CD4-positive, alpha-beta T cell treated with Interferon gamma for 1 hour (primary cell): ENCODE measurements at places on chromosomes 1 and 21.

DNA sequence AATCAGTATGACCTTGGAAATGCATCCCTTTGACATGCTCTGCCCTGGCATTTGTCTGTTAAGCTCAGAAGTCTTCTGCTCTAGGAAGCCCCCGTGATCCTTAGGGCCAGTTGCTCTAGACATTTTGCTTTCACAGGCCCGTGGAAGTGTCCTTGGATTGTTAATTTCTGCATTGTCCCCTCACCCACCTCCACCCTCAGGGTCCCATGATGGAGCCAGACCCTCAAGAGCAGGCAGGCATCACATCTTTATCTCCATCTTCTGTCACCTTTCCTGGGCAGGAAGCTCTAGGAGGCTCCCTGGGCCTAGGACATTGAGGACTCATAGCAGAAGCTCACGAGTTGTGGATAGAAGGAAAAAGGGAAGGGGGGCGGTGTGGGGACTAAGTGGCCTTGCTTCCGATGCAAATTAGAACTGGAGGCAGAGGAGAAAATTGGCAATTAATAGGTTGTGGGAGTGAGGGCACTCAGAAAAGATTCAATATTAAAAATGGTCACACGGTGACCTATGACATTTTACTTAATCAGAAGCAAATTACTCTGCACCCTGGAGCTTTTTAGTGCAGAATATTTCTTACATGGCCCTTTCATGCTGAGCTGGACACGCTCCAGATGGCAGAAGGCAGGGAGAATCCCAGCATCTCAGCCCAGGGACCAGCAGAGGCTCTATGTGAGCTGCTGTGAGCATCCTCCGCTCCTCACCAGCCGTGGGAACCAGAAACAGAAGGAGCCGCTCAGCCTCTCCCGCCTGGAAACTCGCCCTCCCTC is 185.0 kb downstream of the MATN1 start:
- no peak for DNase-seq

DNA sequence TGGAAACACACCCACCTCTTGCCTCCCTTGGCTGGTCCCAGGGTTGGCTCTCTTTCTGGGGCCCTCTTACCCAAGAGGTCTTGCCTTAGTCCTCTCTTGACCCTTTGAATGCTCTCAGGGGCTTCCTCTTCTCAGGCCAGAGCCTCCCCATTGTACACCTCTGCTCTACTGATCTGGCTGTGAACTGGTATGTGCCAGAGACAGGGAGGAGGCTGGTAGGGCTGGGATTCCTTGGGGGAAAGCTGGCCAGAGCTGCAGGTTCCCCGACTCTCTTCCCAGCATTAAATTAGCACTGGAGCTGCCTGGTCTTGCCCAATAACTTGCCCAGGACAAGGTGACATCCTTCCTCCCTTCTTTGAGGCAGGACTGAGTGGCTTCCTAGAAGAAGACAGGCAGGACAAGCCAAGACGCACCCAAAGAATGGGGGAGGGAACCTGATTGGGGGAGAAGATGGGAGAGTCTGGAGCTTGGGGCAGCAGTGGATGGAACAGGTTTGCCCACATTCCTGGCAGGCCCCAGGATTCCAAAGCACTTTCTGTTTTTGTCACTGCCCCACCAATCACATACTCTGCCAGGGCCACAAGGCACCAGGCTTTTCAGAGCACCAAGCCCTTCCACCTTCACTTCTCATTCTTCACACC is 37.2 kb upstream of the CITED4 start:
- DNase-seq: no peak

GRCh38 chr1:84871181-84871580 is 21.8 kb downstream of the LPAR3 start:
- no peak for DNase-seq

DNA sequence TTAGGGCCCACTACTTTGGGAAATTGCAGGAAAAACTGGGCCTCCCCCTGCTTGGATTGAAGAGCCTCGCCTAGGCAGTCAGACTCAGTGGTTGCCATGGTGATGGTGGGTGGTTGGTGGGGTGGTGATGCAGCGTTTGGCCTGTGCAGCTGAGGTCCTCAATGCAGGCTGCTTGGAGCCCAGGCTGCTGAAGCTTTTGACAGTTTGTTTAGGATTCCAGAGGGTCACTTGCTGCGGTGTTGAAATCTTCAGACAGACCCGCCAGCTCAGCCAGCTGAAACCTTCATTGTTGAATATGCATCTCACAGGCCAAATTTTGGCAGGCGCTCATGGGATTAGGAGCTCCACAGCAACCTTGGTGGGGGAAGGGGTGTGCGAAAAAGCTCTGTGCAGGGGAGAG is 67.9 kb downstream of the CACNA1E start:
- no peak for DNase-seq

GRCh38 chr1:51661081-51661518 is 44.2 kb downstream of the OSBPL9 start:
- no peak for DNase-seq

GRCh38 chr1:156062189-156062588 is 1.2 kb downstream of the RAB25 start:
- no peak for DNase-seq

DNA sequence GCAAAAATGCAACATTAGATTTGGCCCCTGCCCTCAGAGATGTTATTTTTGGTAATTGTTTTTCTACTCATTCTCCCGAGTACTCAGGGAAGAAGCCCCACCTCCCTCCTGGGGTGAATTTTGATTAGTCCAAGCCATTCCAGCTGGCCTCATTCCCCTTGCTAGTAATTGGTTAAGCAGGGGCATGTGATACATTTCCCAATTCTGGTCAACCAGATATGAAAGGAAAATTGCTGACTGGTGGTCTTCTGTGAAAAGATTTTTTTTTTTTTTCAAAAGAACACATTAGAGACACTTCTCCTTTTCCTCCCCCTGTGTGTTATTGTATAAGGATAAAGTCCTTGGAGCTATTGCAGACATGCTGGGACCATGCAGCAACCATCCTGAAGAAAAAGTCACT is 71.1 kb upstream of the AKT3 start:
- no peak for DNase-seq

DNA sequence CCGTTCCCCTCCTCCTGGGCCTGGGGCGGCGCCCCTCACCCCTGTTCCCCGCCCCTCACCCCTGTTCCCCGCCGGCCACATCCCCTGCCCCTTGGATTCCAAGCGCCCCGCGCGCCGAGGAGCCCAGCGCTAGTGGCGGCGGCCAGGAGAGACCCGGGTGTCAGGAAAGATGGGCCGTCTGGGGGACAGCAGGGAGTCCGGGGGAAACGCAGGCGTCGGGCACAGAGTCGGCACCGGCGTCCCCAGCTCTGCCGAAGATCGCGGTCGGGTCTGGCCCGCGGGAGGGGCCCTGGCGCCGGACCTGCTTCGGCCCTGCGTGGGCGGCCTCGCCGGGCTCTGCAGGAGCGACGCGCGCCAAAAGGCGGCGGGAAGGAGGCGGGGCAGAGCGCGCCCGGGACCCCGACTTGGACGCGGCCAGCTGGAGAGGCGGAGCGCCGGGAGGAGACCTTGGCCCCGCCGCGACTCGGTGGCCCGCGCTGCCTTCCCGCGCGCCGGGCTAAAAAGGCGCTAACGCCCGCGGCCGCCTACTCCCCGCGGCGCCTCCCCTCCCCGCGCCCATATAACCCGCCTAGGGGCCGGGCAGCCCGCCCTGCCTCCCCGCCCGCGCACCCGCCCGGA is at the start of gene TP73:
TSS of gene TP73 (plus strand) at position 587 of the 618 bp plus-strand sequence. CDS start 29,850 bp downstream, outside the sequence.
- no peak for DNase-seq

- DNase-seq: peak; percentile 49
Observed at GRCh38 chr1:233295237-233295974, at the start of gene PCNX2. Gene PCNX2, minus strand, starts transcription at chr1:233295725. Its CDS starts 247 bp downstream, at chr1:233295478.

- no peak for DNase-seq
Observed at GRCh38 chr1:27301582-27302199, 20.3 kb upstream of the TMEM222 start.

DNA sequence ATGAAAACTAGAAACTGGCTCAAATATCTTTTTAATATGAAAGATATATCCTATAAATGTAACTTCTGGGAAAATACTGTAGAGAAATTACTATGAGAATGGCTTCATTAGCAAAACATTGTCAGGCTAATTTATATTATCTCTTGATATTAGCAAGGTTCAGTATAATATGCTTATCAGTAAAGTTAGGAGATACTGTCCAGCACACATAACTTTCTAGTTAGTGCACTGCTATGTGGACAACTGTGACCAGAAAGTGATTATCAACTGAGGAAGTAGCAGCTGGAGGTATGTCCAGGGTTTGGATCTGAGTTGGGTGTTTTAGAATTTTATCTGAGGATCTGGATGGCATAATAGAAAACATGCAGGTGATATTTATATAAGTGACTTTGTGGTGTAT is 7.5 kb downstream of the LRRC8C start:
- DNase-seq: no peak

DNA sequence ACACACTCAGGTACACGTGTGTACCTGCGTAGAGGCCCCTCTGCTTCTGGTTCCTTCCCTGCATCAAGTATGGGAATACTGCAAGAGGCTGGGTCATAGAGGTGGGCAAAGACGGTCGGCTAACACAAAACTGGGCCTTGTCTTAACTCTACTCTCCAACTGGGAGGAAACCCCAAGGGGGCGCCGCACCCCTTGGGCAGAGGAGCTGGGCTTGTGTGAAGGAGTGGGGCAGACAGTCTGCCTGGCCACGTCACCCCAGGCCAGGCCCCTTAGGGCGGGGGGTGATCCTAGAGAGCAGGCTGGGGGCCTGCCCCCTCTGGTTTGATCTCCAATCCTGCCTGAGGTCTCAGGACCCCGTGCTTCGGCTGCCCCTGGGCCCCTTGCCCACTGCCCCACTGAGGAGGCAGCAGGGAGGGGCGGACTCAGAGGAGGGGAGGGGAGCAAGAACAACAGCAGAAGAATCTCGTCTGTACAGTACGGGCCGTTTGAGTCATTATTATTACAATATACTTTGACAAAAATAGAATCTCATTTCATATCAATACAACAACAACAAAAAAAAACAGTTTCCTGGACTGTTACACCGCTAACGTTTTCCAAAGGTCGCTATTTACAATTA is 34.7 kb downstream of the MEF2D start:
- no peak for DNase-seq

DNA sequence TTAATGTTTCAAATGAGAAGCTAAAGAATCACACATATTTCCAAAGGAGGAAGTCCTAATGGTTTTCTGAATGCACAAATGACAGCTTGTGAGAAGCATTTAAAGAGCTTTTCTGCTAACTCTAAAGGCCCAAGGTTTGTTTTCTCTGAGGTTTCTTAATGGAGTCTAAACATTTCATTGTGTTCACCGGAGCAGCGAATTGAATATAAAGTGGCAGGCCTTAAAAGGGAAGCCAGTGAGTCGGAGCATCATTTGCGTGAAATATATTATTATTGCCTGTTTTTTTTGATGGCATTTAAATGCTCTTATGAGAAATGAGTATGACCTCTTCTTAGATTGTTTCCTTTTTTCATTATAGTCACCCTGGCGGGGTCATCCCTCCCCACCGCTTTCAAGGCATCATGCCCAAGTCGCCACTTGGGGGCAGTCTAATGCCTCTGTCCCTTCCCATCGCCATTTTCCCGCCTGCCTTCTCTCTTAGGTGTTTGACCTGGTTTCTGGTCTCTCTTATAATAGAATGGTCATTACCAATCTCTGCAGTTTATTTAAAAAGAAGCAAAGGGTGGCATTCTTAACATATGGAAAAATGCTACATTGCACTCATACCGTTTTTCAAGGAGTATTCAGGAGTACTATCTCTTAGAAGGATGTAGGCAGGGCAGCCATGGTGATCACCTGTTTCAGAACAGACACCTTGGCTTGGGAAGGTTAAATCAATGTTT is 25.3 kb upstream of the OVAAL start:
- DNase-seq: peak; percentile 36

- no peak for DNase-seq
Observed at GRCh38 chr1:234994436-234995295, 134.0 kb downstream of the TOMM20 start.
